ENCODE measurements at places on chromosomes 5 and 9.
A peak's percentile ranks its signal among the peaks of the same experiment; 100 is the strongest.

GRCh38 chr5:145237843-145238242 lies 597.3 kb downstream of the PRELID2 start:
- no peak for DNase-seq

GRCh38 chr5:9176641-9177040 lies 369.2 kb downstream of the SEMA5A start:
- no peak for DNase-seq

GRCh38 chr5:36875051-36875789 lies 1.3 kb upstream of the NIPBL start:
- peak; percentile 65 for DNase-seq

DNA sequence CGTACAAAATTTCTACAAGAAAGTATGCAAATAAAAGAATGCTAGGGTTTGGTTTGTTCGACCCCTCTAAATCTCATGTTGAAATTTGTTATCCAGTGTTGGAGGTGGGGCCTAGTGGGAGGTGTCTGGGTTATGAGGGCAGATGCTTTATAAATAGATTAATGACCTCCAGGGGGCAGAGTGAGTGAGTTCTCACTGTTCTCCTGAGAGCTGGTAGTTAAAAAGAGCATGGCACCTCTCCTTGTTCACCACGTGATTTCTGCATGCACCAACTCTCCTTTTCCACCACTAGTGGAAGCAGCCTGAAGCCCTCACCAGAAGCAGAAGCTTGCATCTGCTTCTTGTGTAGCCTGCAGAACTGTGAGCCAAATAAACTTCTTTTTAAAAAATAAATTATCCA lies 50.4 kb upstream of the FAM170A start:
- peak; percentile 7 for DNase-seq

GRCh38 chr9:126160067-126160853 lies 166.4 kb upstream of the MVB12B start:
- DNase-seq: no peak

GRCh38 chr9:124392871-124393460 lies 22.3 kb downstream of the PSMB7 start:
- no peak for DNase-seq

- DNase-seq: no peak
These were observed 79.6 kb upstream of the BNC2 start for GRCh38 chr9:16950051-16950450.

GRCh38 chr5:122156724-122157325 lies 27.5 kb downstream of the ZNF474 start:
- no peak for DNase-seq

- DNase-seq: no peak
These were observed 212.5 kb upstream of the IER5L start for GRCh38 chr9:129390541-129390940.

GRCh38 chr9:96040591-96041461 lies 165.3 kb downstream of the ERCC6L2 start:
- no peak for DNase-seq

- no peak for DNase-seq
These were observed 3.2 kb downstream of the CD180 start for GRCh38 chr5:67193439-67193807.

DNA sequence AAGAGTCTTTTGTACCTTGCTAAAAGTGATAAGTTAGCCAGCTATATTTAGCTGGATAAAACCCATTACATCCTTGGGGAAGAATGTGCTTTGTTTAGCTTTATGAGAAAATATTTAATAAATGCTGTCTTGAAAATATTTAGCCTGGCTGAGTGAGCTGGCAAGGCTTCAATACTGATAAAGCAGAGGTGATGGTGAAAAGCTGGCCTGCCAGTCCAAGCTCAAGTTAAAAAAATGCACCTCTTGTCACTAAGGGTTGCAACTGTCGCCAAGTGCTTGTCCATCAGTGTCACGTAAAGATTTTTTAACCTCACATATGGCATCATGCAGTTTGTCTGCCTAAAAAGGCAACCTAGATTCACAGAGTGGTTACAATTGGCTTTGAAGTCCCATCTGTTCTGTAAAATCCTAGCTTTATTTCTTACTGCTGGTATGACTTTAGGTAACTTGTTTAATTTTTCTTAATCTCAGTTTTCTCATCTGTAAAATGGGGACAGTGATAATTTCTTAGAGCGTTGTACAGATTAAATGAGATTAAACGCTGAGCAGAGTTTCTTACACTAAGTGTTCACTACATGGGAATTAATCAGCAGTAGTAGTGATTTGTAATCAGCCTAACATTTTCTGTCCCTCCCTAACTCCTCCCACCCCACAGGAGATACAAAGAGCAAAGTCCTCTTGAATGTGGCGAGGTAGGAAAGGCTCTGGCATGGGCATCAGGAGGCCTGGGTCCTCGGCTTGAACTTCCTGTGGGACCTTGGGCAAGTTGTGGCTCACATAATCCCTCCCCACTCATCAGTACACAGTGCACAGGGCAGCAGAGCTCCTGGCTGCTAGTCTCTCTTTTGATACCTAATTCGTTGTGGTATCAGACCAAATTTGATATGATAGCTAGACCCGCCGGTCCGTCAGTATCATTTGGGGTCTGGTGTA lies 48.7 kb downstream of the PIK3R1 start:
- DNase-seq: no peak

GRCh38 chr5:7426284-7426683 lies 30.3 kb downstream of the ADCY2 start:
- no peak for DNase-seq

GRCh38 chr5:156405988-156406387 lies 79.0 kb downstream of the SGCD start:
- DNase-seq: no peak

DNA sequence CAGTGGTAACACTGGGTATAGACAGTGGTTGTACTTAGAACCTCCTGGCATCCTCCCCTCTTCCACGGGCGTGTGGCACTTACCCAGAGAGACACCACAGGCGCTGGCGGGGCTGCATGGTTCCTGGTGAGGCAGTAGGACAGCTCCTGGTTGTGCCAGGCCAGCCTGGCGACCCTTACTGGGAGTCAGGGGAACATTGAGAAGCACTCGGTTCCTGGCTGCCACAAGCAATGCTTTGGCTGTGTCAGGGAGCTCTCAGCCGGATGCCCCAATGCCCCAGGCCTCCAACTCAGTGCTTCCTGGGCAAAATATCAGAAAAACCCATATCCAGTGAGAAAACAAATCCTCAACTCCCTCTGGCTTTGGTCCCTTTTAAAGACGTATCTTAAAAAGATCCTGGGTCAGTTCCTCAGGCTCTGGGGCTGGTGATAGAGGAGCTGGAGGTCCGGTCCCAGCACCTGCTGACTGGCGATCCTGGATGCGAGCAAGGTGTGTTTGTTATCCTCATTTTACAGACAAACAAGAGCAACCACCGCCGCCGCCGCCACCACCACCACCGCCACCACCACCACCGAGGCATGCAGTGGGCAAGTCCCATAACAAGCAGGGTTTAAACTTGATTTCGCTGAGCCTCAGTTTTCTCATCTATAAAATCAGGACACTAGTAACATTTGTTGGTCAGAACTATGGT lies 4.2 kb downstream of the NKX2-5 start:
- DNase-seq: no peak

GRCh38 chr5:123559434-123559775 lies 47.4 kb downstream of the CSNK1G3 start:
- no peak for DNase-seq
